Lower lobe of right lung (tissue), 2 donors: ENCODE measurements at places on chromosomes 16 and 17. TPM values are rescaled to one million over a fixed set of nuclear protein-coding genes. Genes with fewer than 3 reads are reported as not detected.

The TEX19 gene
- total RNA-seq: not detected

The TERB1 gene
- total RNA-seq: not detected

The UTS2R gene
- not detected for total RNA-seq

The TNFRSF13B gene
- 0.27 TPM for total RNA-seq

The USP43 gene
- total RNA-seq: 6.8 TPM

The GSDMA gene
- 0.62 TPM for total RNA-seq

The KRT9 gene
- not detected for total RNA-seq

DNA sequence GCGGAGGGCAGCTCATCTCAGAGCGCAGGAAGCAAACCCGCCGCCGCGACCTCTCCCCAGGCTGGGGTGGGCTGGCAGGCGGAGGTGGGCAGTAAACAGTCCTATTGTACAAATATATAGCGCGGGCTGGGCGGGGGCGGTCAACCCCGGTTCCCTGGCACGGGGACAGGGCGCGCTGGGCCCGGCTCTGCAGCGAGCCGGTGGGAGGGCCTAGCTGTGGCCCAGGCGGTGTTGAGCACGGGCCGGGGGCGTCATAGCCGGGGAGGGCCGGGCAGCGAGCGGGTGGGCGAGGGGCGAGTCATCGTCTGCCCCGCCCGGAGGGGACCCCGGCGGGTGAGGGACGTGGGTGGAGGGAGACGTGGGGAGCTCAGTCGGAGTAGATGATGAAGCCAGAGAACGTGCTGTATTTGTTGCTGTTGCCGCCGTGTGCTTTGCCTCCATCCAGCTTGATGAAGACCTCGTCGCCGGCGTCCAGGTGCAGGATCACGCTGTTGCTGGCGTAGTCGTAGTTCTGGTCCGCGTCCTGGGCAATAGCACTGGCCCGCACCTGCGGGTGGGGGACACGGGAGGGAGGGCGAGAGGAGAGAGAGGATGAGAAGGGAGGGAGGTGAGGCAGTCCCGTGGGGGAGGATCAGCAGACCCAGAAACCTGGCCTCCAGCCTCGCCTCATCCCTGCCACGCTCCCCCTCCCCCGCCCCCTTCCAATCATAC is 8.1 kb downstream of the C1QL1 start:
- H3K4me3 ChIP-seq: no peak overlapping the region
- no peak overlapping the region for H3K27ac ChIP-seq
- H3K27me3 ChIP-seq: peaks cover 61% of the 10 kb centered on the region
- peaks cover 15% of the 10 kb centered on the region for H3K4me1 ChIP-seq
- no peak for DNase-seq

- H3K36me3 ChIP-seq: no peaks in the 10 kb centered on the region
- H3K27me3 ChIP-seq: no peaks in the 10 kb centered on the region
- H3K4me3 ChIP-seq: no peak overlapping the region
- H3K4me1 ChIP-seq: peaks cover 18% of the 10 kb centered on the region
- DNase-seq: peak; percentile 80
These were observed 48.5 kb upstream of the HELZ start for GRCh38 chr17:67293251-67294203.

DNA sequence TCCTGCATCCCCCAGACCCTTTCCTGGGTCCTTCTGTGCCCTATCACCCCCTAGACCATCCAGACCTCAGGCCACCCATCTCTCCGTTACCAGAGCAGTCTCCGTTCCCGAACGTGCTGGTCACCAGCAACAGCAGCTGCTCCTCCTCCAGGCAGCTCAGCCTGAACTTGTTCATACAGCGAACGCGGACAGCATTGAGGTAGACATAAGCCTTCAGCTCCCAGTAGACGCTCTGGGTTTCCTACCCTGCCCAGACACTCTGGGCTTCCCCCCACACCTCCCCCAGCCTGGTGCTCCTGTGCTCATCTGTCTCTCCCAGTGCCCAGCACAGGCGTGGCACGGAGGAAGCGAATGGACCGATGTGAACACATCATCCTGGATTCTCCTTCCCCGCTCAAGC is 41.6 kb upstream of the RNFT1 start:
- DNase-seq: no peak
- no peak overlapping the region for H3K27ac ChIP-seq
- H3K27me3 ChIP-seq: no peaks in the 10 kb centered on the region
- H3K4me3 ChIP-seq: no peak overlapping the region
- no peaks in the 10 kb centered on the region for H3K4me1 ChIP-seq

GRCh38 chr16:83686726-83687125 is 121.1 kb upstream of the HSBP1 start:
- no peak overlapping the region for H3K4me3 ChIP-seq
- peaks cover 7% of the 10 kb centered on the region for H3K4me1 ChIP-seq
- no peak for DNase-seq
- no peaks in the 10 kb centered on the region for H3K27me3 ChIP-seq

DNA sequence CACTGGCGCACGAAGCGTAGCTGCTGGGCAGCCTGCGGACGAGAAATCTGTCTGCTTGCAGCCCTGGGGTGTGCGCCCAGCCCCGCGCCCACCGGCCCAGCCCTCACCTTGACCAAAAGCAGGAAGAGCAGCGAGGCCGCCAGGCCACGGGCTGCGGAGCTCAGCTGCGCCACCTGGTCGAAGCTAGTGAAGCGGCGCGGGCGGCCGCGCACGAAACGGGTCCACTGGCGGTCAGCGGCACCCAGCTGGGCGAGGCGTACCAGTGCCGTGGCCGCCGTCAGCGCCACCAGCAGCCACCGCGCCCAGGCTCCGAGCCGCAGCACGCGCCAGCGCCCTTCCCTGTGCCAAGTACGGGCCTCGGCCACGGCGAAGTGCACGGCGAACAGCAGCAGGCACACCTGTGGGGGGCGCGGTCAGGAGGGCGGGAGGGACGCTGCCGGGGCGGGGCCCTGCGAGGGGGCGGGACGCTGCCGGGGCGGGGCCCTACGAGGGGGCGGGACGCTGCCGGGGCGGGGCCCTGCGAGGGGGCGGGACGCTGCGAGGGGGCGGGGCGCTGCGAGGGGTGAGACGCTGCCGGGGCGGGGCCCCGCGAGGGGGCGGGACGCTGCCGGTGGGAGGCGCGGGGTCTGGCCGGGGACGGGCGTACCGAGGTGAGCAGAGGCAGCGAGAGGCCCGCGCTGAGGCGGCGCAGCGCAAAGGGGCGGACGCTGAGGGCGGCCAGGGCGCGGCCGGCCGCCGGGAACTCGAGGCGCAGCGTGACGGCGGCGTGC is 43.2 kb downstream of the TSC2 start:
- peaks cover 95% of the 10 kb centered on the region for H3K36me3 ChIP-seq
- H3K4me3 ChIP-seq: peak overlapping the region; percentile 25
- peak overlapping the region; percentile 64 for H3K27ac ChIP-seq
- no peaks in the 10 kb centered on the region for H3K27me3 ChIP-seq
- peak; percentile 87 for DNase-seq

- no peak overlapping the region for H3K27ac ChIP-seq
- no peaks in the 10 kb centered on the region for H3K27me3 ChIP-seq
- H3K36me3 ChIP-seq: no peaks in the 10 kb centered on the region
- peak; percentile 21 for DNase-seq
- H3K4me3 ChIP-seq: no peak overlapping the region
- no peaks in the 10 kb centered on the region for H3K4me1 ChIP-seq
These were observed 9.5 kb upstream of the FAM83G start for GRCh38 chr17:19013806-19014627.

DNA sequence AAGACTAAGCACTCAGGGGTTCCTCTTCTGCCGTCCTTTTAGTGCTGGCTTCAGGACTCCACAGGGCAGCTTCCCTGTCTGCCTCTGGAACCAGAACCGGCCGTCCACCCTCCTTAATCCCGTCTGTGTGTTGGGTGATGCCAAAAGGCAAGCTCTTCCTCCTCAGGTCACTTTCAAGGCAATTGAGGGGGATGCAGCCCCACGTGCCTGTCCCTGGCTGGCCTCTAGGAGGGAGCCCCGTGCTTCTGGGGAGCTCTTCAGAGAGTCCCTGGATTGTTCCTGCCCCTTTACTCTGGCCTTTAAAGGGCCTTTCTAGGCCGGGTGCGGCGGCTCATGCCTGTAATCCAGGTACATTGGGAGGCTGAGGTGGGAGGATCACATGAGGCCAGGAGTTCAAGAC is 77.1 kb downstream of the CRISPLD2 start:
- no peaks in the 10 kb centered on the region for H3K27me3 ChIP-seq
- DNase-seq: no peak
- H3K4me1 ChIP-seq: peaks cover 15% of the 10 kb centered on the region
- no peak overlapping the region for H3K4me3 ChIP-seq
- H3K36me3 ChIP-seq: no peaks in the 10 kb centered on the region
- no peak overlapping the region for H3K27ac ChIP-seq

DNA sequence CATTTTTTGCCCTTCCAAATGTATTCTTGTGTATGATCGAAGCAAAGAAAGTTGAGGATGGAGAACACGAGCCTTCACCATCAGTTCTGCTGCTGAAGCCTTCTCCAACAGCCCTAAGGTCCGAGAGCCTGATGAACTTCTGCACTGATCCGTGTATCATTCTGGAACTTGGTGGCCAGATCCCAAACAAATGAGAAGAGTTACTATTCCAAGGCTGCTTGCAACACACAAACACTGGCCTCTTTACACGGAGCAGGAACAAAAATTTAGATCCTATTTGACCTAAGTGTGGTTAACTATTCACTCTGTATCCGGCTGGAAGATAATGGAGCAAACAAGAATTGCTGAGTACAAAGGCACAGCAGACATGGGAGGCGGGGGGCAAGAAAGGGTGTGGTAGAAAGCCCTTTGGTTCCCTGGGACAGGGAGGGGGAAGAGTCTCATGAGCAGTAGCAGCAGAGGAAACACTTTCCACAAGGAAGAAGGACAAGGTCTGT is 282.9 kb downstream of the SOX9 start:
- peaks cover 6% of the 10 kb centered on the region for H3K4me1 ChIP-seq
- H3K36me3 ChIP-seq: no peaks in the 10 kb centered on the region
- no peaks in the 10 kb centered on the region for H3K27me3 ChIP-seq
- no peak overlapping the region for H3K27ac ChIP-seq
- H3K4me3 ChIP-seq: no peak overlapping the region

DNA sequence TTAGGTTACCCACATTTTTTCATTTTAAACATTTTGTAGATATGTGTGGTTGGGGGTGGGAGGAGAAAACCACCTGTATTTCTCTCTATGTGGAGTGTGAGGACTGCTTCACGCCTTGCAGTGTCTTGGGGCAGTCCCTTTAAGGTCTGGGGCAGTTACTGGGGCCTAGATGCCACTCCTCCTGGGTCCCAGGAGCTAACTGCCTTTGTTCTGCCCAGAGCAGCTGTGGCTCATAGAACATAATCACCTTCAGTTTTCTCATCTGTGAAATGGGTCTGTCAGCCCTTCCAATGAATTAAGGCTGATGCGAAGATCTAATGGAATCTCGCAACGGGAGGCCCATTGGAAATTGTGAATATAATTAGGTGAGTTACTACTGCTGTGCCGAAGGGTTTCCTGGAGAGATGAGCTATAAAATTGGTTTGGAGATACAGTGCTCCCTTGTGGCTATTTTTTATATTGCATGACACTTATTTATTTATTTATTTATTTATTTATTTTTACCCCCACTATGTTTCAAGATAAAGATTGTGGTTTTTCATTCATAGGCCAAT is 22.9 kb downstream of the DHRS7C start:
- no peak overlapping the region for H3K27ac ChIP-seq
- peaks cover 26% of the 10 kb centered on the region for H3K27me3 ChIP-seq
- no peaks in the 10 kb centered on the region for H3K4me1 ChIP-seq
- no peak for DNase-seq
- no peaks in the 10 kb centered on the region for H3K36me3 ChIP-seq

GRCh38 chr17:68707031-68707430 is 105.9 kb upstream of the FAM20A start:
- H3K27me3 ChIP-seq: no peaks in the 10 kb centered on the region
- H3K27ac ChIP-seq: no peak overlapping the region
- no peaks in the 10 kb centered on the region for H3K36me3 ChIP-seq
- peaks cover 4% of the 10 kb centered on the region for H3K4me1 ChIP-seq

DNA sequence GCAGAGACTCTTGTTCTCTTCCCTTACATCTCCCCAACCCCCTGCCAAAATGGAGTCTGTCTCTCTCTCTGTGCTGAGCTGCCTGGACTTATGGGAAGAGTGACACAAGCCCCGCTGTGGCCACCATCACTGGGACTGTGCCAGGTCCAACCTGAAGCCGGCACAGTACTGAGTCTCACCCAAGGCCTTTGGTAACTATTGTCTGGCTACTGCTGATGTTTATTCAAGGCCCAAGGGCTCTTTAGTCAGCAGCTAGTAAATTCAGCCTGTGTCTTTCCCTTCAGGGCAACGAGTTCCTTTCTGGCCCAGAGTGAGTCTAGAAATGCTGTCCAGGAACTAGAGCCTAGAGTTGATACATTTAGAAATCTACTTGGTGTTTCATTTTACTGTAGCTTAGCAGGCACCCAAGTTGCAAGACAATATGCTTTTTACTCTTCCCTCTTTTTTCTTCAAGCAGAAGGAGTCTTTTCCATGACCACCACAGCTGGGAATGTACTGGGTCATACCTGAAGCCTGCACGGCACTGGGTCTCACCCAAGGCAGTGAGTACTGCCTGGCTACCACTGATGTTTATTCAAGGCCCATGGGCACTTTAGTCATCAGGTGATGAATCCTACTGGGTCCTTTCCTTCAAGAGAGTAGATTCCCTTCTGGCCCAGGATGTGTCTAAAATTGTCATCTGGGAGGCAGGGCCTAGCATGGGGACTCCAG is 17.7 kb downstream of the EFCAB5 start:
- H3K4me3 ChIP-seq: no peak overlapping the region
- no peaks in the 10 kb centered on the region for H3K4me1 ChIP-seq
- H3K36me3 ChIP-seq: no peaks in the 10 kb centered on the region
- H3K27me3 ChIP-seq: no peaks in the 10 kb centered on the region
